ENCODE measurements at places on chromosomes 5 and 9. TPM values are rescaled to one million over a fixed set of nuclear protein-coding genes. Genes with fewer than 3 reads are reported as not detected.

The IL5 gene
- not detected for total RNA-seq

- no peaks in the 10 kb centered on the region for H3K36me3 ChIP-seq
- no peaks in the 10 kb centered on the region for H3K4me1 ChIP-seq
- no peaks in the 10 kb centered on the region for H3K27me3 ChIP-seq
- peak overlapping the region; percentile 87 for H3K4me3 ChIP-seq
- no peak for DNase-seq
Measured at GRCh38 chr5:180291234-180291940, 496 bp downstream of the MAPK9 start.

The OGN gene
- total RNA-seq: 14.1 TPM

The ACTBL2 gene
- total RNA-seq: not detected

DNA sequence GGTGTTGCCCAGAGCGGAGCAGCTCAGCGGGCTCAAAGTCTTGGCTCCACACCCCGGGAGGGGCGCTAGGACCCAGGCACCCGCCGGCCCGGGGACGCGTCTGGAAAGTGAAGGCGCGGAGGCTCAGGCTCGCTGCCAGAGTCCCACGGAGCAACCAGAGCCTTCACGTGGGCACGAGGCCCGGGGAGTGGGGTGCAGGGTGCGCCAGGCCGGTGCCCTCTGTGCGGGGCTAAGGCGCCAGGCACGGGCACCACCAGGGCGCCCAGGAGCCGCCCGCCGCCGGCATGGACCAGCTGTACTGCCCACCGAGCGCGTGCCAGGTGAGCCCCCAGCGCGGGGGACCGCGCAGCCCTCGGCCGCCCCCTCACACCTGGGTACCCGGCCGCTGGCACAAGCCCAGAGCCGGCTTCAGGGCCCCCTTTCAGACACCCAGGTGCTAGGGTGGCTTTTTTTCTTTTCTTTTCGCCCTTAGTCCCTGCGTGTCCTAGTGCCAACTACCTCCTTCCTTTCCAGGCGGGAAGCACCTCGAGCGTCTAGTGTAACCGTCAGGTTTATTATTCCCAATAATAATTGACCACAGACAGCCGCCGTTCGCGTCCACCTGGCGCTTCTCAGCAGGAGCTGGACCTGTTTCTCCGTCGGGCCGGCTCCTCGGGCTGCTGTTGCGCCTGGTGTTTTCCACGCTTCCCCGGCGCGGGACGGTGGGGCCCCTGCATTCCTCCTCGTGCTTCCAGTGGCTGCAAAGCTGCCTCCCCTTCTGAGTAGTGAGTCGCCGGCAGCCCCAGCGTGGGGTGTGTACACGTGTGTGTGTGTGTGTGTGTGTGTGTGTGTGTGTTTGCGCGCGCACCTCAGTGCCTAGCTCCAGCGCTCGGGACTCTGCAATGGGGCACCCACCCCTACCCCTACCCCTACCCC is 30.1 kb upstream of the PDE8B start:
- no peak for DNase-seq
- H3K27me3 ChIP-seq: no peaks in the 10 kb centered on the region
- peak overlapping the region; percentile 70 for H3K4me3 ChIP-seq
- H3K4me1 ChIP-seq: no peaks in the 10 kb centered on the region

GRCh38 chr5:16805486-16805885 is 130.6 kb downstream of the MYO10 start:
- H3K4me1 ChIP-seq: no peaks in the 10 kb centered on the region
- H3K36me3 ChIP-seq: no peaks in the 10 kb centered on the region
- H3K27me3 ChIP-seq: no peaks in the 10 kb centered on the region
- no peak overlapping the region for H3K27ac ChIP-seq
- H3K4me3 ChIP-seq: no peak overlapping the region
- DNase-seq: no peak

DNA sequence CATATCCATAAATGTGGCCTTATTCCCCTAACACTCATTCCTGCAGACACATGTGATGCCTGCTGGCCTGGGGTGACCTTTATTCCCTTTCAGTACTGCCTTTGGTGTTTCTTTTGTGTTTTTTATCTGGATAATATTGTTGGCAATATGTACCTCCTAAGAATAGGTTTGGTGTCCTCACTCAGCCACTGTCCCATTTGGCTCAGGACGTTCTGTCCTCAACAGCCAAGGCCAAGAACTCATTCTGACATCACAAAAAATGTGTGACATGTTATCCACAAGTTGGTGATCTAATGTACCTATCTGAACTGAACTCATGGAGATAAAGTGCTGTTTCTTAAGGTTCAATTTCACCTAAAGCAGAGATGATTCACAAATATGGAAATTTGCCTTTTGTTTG is 142.9 kb upstream of the GRAMD2B start:
- H3K36me3 ChIP-seq: no peaks in the 10 kb centered on the region
- DNase-seq: no peak
- H3K4me1 ChIP-seq: no peaks in the 10 kb centered on the region
- no peaks in the 10 kb centered on the region for H3K27me3 ChIP-seq

Data from breast epithelium (tissue), 4 donors.